ENCODE measurements at places on chromosomes 2 and 18.

GRCh38 chr2:45339253-45339652 is 271.8 kb downstream of the SRBD1 start:
- DNase-seq: no peak

DNA sequence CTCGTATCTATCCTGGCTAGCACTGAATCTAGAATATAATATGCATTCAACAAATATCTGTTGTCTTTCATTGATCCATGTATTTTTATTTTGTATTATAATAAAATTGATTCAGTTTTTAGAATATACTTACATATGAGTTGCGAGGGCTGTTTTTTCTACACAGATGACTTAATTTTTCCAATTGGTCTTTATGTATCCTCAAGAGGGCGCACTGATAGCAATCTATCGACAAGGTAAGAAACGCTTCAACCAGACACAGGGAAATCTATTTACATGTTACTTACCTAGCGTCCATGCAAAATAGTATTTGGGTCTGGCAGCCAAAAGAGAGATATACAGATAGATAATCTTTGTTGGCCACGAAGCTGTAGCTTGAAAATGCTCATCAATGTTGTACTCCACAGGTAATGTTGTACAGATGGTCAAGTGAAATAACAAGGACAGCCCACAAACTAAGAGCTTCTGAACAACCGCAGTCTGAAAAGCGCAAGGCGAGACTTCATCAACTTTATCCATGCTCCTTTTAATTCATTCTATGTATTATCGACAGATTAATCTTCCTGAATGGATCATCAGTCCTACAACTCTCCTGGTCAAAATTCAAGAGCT is 35.5 kb upstream of the KIDINS220 start:
- DNase-seq: peak; percentile 21

GRCh38 chr2:143420313-143420712 is 291.1 kb downstream of the ARHGAP15 start:
- DNase-seq: no peak

GRCh38 chr18:22813648-22814328 is 119.3 kb upstream of the RBBP8 start:
- no peak for DNase-seq

DNA sequence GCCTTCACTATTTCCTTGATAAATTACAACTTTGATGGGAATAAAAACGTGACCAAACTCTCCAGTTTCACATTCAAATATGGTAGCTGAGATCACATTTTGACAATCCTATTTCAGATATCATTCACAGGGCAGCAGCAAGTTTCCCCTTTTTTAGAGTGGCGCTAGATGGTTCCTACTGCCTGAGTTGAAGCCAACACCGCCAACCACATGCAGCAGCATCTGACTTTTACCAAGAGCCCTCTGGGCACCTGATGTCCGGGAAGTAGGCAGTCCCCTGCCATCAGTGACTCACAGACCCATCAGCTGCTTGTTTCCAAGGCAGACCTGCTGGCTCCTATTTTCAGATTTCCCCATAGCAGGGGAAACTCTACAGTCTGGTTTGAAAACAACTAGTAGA is 4.0 kb upstream of the MREG start:
- DNase-seq: no peak

DNA sequence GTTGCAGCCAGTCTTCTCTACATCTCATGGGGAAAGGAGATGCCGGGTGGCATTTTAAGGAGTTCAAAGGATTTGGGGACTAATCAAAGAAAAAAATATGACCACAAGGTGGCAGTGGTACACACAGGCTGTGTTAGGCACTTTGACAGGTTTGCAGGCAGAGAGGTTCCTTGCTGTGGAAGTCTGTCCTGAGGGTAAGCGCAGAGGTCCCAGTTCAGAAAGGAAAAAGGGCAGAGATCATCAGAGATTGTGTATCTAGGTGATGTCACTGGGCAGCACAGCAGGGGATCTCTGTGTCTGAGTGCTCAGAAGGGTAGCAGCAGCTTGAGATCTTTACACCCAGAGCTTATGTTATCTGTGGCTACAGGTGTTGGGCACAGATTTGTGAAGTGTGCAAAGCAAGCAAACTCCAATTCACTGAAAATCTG is 231.4 kb downstream of the LRRTM1 start:
- DNase-seq: peak; percentile 10

DNA sequence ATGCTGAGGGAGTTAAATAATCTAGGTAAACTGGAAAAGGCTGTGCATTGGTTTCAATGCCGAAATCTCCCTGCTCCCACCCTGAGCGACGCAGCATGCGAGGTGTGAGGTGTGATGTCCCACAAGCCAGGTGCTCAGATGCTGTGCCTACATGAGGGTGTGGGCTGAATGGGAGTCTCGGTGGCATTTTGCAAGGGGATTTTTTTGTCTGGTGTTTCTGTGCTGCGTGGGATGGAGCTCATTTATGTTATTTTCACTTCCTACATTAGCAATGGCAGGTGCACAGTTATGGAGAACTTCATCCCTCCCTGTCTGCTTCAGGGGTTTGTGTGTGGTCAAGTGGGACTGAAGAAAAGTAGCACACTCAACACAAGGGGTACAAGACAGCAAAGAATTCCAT is 110.2 kb upstream of the CCDC68 start:
- no peak for DNase-seq

DNA sequence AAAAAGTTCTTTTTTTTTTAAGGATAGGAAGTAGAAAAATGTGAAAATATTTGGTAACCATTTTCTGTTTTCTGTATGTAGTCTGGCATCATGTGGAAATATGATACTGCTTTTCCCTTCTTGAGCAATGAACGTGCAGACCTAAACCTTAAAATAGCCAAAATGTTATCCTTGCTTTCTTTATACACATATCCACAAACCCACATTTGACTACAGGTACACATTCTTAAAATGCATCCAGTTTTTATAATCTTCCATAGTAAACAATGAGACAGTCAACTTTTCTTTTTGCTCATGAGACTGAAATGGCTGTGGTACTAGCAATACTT is 90.9 kb downstream of the OSBPL6 start:
- DNase-seq: no peak

GRCh38 chr2:117785740-117786139 is 28.8 kb upstream of the DDX18 start:
- no peak for DNase-seq

DNA sequence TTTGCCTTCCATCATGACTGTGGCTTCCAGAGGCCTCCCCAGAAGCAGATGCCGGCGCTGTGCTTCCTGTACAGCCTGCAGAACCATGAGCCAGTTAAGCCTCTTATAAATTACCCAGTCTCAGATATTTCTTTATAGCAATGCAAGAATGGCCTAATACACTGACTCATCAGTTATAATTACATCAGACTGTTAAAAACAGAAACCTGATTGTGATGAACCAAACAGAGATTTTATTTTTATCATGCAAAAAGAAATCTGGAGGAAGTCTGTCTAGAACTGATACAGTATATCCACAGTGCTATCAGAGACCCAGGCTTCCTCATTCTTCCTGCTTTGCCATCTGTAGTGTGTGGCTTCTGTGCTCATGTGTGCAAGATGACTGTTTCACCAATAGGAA is 93.4 kb upstream of the MEX3C start:
- no peak for DNase-seq

DNA sequence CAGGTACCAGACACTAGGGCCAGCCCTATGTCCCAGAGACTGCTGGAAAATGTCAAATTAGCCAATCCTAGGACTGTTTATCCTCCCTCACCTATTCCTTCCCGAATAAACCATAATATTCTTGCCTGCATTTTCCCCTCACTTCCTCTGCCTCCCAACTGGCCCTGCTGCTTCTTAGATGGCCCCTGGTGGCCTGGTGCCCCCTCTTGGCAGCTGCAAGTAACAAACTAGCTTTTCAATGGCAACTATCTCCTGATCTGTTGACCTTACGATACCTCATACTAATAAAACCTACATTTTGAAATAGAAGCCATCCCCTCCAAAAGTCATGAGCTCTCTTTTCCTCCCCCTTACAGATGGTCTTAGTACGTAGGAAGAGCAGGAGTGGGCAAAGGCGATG is 132.0 kb downstream of the ALPK2 start:
- no peak for DNase-seq

GRCh38 chr18:45957100-45957499 is 10.0 kb downstream of the EPG5 start:
- DNase-seq: no peak

- DNase-seq: no peak
Measured at GRCh38 chr2:67321588-67321903, 75.6 kb upstream of the ETAA1 start.

- DNase-seq: no peak
Measured at GRCh38 chr18:60017371-60017770, 117.6 kb downstream of the PMAIP1 start.

DNA sequence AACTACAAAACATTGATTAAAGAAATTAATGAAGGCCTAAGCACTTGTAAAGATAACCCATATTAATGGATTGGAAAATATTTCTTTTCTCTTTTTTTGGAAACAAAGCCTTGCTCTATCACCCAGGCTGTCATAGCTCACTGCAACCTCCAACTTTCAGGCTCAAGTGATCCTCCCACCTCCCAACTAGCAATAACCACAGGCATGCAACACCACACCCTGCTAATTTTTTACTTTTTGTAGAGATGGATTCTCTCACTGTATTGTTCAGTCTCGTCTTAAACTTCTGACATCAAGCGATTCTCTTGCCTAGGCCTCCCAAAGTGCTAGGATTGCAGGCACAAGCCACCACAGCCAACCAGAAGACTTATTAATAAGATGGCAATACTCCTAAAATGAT is 73.4 kb upstream of the NDUFV2 start:
- no peak for DNase-seq

GRCh38 chr18:24272229-24272525 is 125.4 kb downstream of the OSBPL1A start:
- no peak for DNase-seq

DNA sequence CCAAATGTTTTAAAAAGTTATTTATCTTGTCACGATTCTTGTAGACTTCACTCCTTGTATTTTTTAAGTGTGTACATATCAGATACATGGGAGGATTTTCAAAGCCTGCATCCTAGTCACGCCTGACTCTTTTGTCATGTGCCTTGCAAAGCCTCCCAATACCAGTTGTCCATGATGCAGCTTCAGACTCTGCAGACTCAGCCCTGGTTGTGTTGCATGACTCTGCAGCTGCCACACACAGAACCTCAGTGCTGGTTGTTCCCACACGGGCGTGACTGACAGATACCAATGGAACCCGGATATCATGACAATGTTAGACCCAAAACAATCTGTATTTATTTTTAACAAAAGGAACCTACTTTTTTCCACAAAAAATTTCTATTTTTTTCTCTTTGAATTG is 38.2 kb downstream of the TPO start:
- DNase-seq: no peak

DNA sequence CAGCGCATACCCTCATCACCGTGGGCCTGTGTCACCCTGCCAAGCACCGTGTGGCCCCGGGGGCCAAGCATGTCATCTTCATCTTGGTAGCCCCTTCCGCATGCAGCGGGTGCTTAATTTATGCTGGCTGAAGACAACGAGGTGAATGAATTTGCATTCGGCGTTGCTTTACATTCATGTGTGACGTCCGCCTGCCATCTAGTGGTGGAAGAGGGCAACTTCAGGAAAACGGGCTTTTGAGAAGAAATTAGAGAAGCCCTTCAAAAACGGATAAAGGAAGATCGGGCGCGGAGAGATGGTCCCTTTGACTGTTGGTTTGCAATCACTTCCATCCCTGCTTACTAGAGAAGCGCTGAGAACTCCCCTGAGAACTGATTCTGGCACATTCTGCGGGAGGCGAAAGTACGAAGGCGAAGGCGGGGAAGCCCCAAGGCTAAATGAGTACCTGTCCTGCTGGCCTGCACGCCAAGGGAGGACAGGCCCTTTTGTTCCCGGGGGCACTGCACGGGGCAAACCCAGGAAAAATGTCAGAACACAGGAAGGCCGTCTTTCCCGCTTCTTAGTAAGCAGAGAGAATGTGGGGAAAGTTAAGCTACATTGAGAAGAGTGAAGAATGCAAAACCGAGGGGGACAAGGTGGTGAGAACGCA is 145.9 kb downstream of the ZNF516 start:
- peak; percentile 67 for DNase-seq

GRCh38 chr18:28174181-28174905 is 2.6 kb downstream of the CDH2 start:
- DNase-seq: no peak

DNA sequence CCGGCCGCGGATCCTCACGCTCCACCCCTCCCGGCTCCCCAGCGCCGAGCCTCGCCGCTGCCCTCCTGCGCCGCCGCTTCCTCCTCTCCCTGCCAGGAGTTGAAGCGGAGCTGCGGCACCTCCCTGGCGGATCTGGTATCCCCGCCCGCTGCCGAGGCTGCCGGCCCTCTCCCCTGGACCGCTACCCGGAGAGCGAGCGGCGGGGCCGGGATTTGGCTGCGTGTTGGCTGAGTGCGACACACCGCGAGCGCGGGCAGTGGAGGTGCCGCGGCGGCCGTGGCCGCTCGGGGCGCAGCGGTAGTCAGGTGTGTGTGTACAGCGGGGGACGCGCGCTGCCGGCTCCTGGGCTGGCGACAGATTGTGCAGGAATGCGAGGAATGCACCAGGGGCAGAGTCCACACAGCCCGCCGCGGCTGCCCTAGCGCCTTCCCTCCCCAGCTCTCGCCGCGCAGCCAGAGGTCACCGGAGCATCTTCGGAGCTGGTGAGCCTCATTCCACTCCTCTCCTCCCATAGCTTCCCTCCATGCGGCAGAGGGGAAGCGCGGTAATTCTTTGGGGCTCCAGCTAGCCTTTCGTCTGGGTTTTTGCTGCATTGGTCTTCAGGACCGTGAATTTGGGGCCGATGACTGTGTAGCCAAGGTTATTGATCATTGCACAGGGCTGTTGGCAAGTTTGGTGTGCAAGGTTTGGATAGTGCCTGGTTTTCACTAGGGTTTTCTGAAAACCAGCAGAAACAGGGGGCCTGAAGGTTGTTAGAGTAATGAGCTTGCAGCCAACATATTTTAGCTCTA is 1.3 kb downstream of the PKP4 start:
- DNase-seq: peak; percentile 22

DNA sequence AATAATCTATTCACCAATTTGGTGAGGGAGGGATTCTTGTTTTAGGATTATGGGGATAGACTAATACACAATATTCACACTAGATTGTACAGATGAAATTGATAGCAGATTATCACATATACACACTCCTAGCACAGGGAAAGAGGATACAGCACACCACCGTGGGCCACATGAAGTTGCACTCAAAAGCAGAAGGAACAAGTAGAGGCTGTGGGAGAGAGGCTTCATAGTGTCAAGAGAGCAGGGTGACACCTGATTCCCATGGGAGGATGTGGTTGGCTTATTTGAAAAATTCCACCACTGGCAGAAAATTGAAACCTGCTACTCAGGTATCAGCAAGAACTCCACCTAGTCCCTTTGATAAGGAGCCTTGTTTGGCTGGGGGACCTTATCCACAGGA is 395.6 kb downstream of the SPAG16 start:
- DNase-seq: no peak

DNA sequence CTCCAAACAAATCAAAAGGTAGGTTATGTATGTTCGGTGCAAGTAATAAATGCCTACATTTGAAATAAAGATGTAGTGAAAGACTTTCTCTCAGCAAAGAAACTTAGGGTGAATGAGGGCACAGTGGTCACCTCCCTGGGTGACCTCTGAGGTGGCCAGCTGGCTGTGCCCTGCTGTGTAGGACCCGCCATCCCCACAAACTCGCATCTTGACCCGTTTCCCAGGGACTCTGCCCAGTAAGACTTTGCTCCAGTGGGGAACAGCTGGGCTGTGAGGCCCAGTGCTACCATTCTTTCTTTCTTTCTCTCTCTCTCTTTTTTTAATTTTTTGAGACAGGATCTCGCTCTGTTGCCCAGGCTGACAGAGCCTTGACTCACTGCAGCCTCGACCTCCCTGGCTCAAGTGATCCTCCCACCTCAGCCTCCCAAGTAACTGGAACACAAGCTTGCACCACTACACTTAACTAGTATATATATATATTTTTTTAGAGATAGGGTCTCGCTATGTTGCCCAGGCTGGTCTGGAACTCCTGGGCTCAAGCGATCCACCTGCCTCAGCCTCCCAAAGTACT is 8.2 kb upstream of the GAREM2 start:
- no peak for DNase-seq
